Stimulated activated CD4-positive, alpha-beta T cell treated with anti-CD3 and anti-CD28 coated beads, Interleukin-15, amount 100 ng/mL, for 1 hour (primary cell): ENCODE measurements at places on chromosomes 3 and 15.

DNA sequence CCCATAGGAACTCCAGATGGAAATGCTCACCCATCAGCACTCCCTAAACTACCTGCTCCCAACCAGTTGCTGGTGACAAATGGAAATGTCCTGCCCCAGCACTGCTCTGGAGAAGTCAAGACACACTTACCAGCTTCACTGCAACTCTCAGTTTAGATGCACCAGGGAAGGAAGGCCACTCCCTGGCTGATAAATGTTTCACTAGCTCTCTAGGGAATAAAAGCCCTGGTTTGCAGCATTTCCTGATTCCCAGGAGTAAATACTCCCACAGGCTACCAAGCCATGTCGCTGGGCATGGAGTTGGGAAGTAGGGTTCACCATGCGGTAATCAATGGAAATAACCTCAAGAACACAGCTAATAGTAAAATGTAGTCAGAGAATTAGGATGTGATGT is 112.0 kb upstream of the NEO1 start:
- no peak for DNase-seq

DNA sequence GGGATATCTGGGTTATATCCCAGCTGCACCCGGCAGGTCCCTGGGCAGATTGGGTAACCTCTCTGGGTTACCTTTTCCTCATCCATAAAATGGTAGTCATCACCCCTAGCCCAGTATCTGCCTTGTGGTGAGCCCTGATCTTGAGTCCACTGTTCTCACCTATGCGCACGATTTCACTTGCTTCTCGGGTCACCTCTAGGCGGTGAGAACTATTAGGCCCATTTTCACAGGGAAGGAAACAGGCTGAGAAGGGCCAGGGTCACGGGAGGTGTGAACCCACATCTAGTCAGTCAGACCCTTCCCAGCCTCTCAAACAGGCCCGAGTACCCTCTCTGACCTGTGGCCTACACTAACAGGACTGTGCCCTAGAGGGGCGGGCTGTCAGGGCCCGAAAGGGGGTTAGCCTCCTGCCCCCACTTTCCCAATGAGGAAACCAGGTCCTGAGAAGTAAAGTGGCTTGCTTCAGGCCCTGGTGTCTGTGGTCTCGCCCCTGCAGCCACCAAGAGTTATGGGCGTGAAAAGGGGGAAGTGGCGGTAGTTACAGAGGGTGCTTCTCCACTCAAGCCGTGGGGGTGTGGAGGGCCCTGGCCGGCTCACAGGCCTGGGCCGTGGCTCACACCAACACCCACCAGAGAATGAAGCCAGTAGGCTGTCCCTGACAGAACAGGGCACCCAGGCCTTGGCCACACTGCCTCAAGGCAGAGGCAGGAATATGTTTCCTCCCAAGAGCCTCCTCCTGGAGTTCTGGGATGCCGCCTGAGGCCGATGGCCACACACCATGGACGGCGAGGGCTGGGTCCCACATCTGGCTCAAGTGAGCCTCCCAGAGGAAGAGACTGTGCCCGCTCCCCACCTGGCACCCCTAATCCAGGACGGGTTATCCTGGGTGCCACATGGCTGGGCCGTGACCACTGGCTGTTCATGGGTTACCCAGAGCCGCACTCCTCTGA is 19.5 kb downstream of the PSTPIP1 start:
- no peak for DNase-seq

DNA sequence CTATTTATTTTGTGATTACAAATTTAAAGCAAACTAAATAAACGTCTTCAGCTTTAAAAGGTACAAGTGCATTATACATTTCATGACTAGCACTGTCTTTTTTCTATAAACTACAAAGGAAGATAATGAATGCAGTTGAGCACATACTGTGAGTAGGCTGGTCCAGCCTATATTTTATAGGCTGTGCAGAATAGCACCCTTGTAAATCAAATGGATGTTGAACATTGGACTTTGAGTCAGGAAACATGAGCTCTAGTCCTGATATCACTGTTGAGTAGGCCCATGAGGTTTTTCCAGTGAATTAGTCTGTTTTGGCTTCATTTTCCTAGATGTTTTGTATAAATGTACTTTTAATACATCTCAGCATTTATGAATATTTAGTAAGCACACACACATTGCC is 447.3 kb upstream of the KCNMB2 start:
- DNase-seq: no peak

- DNase-seq: no peak
These were observed 3.2 kb upstream of the ANXA2 start for GRCh38 chr15:60400944-60401343.

GRCh38 chr3:119330858-119331257 is 36.7 kb downstream of the ARHGAP31 start:
- DNase-seq: no peak

GRCh38 chr3:127886231-127886955 is 28.6 kb upstream of the KBTBD12 start:
- DNase-seq: no peak

- DNase-seq: no peak
These were observed 84.5 kb upstream of the SETMAR start for GRCh38 chr3:4218456-4219226.

DNA sequence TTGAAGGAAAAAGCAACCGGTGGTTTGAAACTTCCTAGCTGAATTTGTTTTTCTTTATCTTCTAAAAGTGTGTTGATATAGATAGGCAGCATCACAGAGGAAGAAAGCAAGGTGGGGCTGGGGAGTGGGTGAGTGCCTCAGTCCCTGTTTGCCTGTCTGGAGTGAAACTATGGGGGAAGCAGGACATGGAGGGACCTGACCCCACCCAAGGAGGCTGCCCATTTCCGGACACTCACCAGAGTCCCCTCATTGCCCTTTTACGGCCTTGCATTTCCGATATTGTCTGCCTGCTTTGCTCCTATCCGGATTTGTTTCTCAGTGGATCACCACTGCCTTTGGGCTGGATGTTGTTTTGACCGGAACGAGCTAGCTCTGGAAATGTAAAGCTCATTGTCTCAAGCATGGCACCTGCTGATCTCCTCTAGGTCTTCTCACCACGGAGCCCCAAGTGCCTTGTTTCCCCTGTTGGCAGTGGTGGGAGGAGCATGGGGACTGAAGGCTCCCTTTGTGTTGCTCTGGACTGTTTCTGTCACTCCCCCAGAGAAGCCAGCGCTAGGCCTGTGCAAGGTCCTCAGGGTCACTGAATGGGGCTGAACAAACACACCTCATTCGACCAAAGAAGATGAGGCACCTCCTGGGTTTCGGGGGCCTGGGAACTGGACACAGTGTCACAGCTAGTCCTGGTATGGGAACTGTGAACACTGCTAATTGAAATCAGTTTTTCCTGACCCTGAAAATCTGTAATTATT is 7.0 kb downstream of the CLDN11 start:
- no peak for DNase-seq
